ENCODE measurements at places on chromosomes 5 and 9.

- DNase-seq, result no peak
Measured at GRCh38 chr5:174692982-174693422, 31.4 kb upstream of the MSX2 start.

GRCh38 chr9:12776513-12777055 lies 1.8 kb downstream of the LURAP1L start:
- peak; percentile 30 for DNase-seq

- DNase-seq, result no peak
Measured at GRCh38 chr9:35909274-35909673, at the start of gene SPAAR. SPAAR (plus strand) TSS chr9:35909490; CDS start chr9:35910464, 974 bp downstream.

- peak; percentile 64 for DNase-seq
Measured at GRCh38 chr9:129587487-129588262, 33.2 kb downstream of the C9orf50 start.

GRCh38 chr5:42994246-42994554 lies 45.9 kb downstream of the ANXA2R start:
- DNase-seq, result no peak

DNA sequence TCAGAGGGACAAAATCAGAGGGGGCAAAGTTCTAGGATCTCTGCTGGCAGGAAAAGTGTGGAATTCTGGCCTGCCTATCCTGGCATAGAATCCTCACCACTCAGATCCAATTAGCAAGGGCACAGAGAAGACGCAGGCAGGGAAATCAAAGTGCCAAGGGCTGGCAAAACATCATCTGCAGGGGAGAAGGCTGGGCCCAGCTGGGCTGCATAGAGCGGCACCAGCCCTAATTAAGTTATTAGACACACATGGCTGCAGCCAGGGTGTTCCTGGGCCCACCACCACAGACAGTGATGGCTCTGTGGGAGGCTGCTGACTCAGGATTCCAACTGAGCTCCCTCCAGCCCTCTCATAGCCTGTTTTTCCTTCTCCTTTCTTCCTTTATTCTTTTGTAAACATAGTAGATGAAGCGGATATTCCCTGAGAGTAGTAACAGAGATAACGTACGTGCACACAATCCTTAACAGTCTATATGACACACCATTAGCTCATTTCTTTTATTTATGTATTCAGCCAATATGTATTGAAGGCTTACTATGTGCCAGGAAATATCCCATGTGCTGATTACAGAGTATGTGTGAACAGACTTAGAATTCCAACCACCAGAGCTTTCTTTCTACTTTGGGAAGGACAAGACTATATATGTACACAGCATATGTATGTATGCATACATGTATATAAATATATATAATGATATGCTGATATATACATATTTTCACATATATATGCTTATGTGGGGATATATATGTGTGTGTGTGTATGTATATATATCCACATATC lies 236.1 kb downstream of the ASTN2 start:
- DNase-seq, result no peak

- DNase-seq, result peak; percentile 20
Measured at GRCh38 chr9:110583237-110583636, 3.7 kb upstream of the SVEP1 start.

All from trophoblast cell (in vitro differentiated cells and primary cell).